A172 (cell line): ENCODE measurements at places on chromosomes 6 and 20. TPM values are rescaled to one million over a fixed set of nuclear protein-coding genes. Genes with fewer than 3 reads are reported as not detected.

SCRT2 gene
- not detected in 2 replicates for total RNA-seq

CLDN20 gene
- not detected in 2 replicates for total RNA-seq

SLPI gene
- total RNA-seq, result 0.33 TPM in 1 of 2 replicates, not detected in the other

PRPH2 gene
- total RNA-seq, result not detected in 2 replicates

SLC24A3 gene
- not detected in 2 replicates for total RNA-seq

CST1 gene
- not detected in 2 replicates for total RNA-seq

EPPIN gene
- total RNA-seq, result not detected in 2 replicates

SLC22A2 gene
- 0.69 and 1.2 TPM in 2 replicates for total RNA-seq

RALY gene
- total RNA-seq, result 126 and 147 TPM in 2 replicates

DNA sequence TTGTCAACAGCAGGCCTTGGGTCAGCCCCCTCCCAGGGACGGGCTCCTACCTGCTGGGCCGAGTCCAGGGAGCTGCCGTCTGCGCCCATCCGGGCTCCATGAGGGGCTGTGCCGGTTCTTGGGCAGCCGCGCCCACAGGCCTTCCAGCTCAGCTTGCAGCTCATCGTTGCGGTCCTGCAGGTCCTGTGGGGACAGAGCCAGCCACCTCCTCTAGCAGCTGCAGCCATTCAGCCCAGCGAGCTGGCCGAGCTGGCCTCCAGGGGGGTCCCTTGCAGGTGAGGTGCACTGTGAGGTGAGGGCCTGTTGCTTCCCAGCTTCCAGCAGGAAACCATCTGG lies 74.4 kb downstream of the GINS1 start:
- no peak for DNase-seq

DNA sequence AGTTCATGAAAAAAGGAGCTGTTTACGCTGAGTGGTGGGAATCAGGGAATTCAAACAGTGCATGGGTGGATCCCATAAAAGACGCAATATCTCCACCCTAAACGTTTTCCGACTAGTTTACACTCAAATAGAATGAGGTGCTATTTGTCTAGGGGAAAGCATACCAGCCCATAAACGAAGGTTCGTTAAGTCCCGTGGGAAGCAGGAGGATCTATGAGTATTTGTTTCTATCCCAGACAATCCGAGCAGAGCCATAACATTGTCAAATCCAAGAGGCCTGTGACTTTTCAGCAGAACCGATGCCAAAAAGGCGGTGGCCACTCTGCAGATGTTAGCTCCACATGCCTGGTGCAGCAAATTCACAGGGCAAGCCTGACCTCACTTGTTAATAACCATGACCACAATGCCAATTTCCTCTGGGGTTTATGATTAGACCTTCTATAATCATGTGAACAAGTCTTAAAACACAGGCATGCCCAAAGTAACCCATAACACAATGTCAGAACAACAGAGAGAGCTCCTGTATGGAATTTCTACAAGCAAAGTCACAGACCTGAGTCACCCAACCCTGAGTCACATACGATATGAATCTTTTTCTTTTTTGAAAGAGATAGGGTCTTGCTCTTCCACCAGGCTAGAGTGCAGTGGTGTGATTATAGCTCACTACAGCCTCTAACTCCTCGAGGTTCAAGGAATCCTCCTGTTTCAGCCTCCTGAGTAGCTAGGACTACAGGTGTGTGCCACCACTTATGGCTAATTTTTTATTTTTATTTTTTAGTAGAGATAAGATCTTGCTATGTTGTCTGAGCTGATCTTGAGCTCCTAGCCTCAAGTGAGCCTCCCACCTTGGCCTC lies 123.3 kb downstream of the KIF13A start:
- peak; percentile 75 for DNase-seq

DNA sequence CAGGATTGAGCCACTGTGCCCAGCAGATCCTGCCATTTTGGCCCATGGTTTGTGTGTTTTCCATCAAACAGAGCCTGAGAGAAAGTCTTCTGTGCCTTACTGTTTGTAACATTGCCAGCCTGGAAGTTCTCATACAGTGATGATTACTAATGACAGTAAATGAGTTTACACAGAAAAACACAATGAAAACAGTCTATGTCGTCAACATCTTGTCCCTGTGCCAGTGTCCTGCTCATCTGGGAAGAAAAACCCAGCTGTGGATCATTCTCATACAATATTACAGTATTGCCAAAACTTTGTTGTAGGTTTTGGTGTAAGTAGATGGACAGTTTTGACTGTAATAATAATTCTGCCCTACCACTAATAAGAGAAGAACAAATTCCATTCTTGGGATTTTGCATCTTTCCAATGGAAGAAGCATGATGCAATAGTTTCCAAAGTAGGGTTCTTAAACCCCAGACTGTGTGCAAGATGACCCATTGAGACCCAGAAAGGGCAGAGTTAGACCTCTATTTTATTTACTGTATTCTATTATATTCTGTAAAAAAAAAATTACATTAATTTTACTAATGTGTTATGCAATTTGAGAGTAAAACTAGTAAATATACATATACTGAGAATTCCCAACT lies 135.0 kb upstream of the JARID2 start:
- DNase-seq, result no peak

DNA sequence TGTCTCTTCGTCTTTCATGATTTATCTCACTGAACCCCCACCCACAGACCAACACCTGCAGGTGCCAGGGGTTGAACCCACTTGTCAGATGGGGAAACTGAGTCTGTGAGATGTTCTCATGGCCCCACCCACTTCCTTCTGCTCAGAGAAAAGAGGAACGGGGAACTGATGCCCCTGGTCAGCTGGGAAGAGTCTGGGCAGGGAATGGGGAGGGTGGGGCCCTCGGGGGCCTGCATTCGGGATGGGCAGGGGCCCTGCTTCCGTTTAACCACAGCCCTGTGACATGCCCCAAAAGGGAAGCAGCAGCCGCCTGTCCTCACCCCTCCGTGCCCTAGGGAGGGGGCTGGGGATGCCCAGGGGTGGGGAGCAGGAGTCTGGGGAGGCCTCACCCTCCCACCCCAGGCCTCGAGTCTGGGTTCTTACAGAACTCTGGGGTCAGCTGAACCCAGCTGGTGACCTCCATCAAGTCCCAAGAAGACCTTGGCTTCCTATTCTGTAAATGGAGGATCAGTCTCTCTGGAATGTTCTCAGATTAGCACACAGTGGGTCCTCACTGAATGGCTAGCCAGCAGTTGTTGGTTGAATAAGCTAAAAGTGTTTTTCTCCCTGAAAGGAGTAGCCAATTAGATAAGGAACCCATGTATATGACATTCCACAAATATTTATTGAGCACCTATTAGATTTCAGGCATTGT lies 81.5 kb downstream of the CEBPB start:
- DNase-seq, result no peak

GRCh38 chr6:104579310-104579863 lies 280.3 kb downstream of the HACE1 start:
- no peak for DNase-seq

- DNase-seq, result no peak
These were observed 289.9 kb downstream of the KIF16B start for GRCh38 chr20:16283307-16283706.

DNA sequence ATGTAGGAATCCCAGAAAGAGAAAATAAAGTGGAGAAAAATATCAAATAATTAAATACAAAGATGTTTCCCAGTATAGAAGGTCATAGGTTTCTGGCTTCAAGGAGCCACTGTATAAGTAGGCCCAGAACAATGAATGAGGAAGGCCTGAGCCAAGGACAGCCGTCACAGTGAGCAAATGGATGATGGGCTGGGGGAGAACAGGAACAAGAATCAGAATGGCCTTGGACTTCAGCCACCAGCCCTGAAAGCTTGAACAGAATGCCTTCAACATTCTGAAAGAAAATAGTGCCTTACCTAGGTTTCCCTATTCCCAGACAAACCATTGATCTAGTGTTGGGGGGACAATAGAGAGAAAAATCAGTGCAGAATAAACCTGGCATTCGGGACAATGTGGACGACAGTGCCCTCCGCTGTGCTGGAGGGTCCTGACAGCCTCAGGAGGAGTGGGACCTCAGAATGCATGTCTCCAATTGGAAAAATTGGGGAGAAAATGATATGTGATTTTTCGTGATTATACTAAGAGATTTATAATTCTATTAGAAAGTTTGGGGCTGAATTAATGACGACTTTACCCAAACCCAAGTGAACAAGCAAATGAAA lies 333.9 kb upstream of the AGPAT4 start:
- DNase-seq, result no peak

GRCh38 chr6:95321126-95321525 lies 256.2 kb upstream of the MANEA start:
- peak; percentile 25 for DNase-seq

GRCh38 chr6:7991536-7991935 lies 72.7 kb downstream of the BLOC1S5 start:
- no peak for DNase-seq

DNA sequence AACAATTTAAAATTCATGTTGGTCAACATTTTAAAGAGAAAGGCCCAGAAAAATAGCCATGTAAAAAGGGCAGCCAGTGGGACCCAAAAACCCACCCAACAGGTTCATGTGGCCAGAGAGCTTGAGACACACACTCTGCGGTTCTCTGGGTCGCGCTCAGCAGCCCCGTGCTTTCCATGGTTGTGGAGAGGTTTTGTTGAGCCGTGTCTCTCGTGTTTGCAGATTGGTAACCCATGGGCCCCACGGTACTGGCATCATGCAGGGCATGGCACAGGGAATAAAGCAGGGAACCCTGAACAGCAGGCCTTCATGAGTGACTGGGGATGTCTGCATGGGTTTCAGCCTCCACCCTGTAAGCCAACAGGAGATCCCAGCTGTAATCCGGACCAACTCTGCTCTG lies 127.7 kb upstream of the CST7 start:
- no peak for DNase-seq
